ENCODE measurements at places on chromosomes 4 and X.

DNA sequence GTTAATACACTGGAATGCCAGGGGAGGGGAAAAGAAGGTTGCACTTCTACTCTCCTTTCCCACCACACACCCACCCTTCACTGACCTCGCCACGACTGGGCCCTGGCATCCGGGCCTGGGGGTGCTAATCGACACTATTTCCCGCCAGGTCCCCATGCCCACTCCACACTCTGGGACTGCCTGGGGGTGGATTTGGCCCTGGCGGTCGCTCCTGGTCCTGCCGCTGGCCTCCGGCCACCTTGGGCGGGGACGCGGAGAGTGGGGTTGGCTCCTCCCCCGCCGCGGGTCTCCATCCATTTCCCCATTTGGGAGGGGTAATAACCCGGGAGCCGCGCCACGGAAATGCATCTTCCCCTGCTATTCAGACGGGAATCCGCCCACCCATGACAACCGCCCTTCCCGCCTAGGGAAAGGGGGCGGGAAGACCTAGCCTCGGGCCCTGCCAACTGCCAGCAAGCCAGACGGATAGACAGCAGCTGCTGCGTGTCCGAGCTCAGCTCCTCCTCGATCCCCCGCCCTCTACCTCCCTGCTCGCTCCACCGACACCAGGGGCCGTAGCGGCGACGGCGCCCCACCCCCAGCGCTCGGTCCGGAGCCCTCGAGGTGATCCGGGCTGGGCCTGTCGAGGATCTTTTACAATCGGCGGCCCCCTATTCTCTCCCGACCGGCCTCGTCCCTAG is 78.1 kb downstream of the RLIM start:
- peak; percentile 4 for DNase-seq

DNA sequence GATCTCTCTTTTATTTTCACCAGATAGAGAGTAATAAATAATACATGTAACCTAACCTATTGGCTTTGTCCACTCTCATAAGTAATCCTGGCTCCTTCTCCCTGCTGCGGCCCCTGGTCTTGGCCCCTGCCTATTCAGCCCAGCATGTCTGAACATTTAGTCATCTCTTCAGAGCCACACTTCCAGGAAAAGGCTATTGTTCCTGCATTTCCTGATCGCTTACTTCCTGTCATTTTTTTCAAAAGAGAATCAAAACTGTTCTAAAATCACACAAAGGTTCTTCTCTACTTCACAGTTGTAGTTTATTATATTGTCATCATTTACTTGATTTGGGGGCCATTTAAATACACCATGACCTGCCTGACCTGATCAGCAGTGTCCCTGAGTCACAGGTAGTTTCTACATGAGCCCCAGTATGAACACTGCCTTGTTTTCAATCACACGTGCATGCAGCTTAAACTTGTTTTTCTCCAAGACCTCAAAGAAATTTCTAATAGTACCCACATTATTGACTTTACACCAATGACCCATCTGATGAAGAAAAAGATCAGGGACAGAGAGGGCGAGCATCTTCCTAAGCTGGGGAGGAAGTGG is 47.4 kb upstream of the KDR start:
- no peak for DNase-seq

- DNase-seq: no peak
Measured at GRCh38 chr4:14234307-14234706, 606.8 kb upstream of the BOD1L1 start.

DNA sequence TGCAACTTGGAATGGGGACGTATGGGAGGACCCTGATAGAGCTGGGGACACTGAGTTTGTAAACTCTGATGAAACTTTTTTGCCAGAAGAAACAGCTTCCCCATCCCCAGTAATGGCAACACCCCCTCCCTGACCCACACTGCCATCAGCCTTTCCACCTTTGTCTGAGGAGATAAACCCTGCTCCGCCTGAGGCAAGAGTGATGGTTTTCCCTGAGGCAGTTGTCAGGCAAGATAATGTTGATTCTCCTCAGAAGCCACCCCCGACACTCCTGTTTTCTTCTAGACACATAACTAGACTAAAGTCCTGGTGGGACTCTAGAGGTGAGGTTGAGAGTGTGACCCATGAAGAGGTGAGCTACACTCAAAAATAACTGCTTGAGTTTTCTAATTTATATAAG is 71.9 kb upstream of the STK26 start:
- DNase-seq: no peak

DNA sequence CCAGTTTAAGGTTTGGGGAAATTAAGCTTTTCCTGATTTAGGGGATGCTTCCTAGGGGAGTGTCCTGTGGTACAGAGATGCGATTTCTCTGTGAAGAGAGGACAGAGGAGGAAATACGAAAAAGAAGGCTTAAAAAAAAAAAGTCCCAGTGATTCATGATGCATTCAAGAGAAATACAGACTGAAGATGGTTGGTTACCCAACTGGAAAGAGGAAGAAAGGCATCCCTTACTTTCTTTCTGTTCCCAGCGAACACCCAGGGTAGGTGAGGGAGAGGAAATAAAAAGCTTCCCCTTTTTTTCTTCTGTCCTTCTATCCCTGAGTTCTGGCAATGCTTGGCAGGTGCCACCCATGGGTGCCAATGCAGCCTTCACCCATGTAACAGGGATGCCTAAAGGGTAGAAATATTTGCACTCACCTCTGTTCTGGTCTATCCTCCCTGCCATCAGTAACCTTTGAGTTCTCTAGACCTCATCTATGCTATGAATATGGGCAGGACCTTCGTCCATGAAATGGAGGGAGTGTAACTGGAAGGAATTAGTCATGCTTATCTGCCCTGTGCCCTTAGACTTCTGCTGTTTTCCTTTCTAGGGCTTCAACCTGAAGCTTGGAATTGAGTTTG is 230.1 kb upstream of the GALNTL6 start:
- DNase-seq: no peak
